ENCODE measurements at places on chromosomes 6 and 20.

- DNase-seq, result peak; percentile 93
Observed at GRCh38 chr20:47358672-47359529, 2.4 kb upstream of the ZMYND8 start.

DNA sequence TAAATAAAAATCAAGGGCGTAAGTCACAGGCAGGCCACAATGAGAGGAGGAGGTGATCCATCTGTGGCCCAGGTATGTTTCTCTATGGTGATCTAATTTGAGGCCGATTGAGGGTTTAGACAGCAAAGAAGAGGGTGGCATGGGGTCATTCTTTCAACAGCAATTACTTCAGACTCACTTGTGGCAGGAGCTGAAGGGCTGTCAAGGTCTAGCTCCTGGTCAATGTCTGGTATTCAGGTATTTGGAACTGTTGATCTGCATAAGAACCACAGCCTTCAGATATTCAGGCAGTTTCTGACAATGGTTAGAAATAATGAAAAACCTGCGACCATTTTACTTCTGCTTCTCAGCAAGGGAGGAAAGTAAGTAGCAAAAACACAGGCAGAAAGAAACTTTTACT is 259.6 kb downstream of the FOXC1 start:
- DNase-seq, result no peak

DNA sequence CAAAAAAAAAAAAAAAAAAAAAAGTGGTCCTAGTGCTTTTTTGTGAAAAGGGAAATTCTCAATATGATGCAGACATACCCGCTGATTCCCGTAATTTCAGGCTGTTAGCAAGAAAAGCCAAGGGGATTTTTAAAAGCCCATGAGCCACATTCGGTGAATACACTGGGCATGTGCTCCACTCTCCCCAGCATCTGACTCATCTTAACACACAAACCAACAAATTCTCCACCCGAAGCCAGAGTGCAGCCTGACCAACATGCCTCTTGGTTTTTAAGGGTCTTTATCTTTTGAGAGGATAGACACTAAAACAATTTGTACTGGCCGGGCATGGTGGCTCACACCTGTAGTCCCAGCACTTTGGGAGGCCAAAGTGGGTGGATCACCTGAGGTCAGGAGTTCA is 45.5 kb upstream of the CD83 start:
- DNase-seq, result no peak

- no peak for DNase-seq
Observed at GRCh38 chr6:24818346-24818745, 19.6 kb upstream of the ARMH2 start.

GRCh38 chr20:32231245-32231644 is 23.6 kb downstream of the POFUT1 start:
- no peak for DNase-seq

DNA sequence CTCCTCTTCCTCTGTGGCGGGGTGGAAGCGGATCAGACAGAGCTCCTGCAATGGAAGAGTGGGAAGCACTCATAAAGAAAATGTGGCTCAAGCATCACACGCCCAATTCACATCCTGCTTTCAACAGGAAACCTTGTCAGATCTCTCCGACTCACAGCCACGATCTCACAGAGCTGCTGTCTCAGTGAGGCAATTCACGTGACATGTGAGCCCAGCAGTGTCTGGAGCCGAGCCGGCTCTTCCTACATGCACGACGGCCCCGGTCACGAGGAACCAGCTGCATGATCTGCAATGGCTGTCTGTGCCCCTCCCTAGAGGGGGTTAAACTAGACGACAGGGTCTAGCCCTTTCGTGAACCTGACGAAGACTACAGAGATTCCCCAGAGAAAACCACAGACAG is 29.5 kb upstream of the TCFL5 start:
- DNase-seq, result no peak

DNA sequence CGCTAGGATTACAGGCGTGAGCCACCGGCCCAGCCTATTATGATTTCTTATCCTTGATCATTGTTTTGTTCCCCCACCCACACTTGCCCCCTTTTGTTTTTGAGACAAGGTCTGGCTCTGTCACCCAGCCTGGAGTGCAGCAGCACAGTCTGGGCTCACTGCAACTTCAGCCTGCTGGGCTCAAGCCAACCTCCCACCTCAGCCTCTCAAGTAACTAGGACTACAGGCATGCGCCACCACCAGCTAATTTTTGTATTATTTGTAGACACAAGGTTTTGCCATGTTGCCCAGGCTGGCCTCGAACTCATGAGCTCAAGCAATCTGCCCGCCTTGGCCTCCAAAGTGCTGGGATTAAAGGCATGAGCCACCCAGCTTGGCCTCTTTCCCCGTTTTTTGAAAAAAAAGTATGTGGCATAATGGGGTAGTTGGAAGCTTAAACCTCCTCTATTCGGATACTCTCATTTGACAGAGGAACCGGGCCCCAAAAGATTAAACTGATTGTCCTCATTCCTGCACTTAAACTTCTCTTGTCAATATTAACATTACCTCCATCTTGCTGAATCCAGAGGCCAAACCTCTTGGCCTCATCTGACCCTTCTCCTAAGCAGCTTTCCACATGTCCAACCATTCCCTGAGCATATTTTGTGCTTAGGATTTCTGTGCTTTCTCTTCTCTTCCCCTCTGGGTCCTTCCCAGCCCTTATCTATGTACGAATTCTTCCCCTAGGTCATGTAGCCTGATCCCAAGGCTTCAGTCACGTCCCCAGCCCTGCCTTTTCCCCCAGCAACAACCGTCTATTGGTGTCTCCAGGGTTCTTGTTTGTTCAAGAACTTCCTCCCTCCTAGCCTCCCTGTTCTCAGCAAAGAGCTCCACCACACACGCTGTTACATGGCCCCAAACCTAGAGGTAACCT is 6.1 kb upstream of the EZR start:
- no peak for DNase-seq

- no peak for DNase-seq
Observed at GRCh38 chr20:62227977-62228958, 8.2 kb upstream of the HRH3 start.

- DNase-seq, result no peak
Observed at GRCh38 chr20:15222502-15223330, 885.3 kb upstream of the FLRT3 start.
